Mammary epithelial cell (primary cell): ENCODE measurements at places on chromosomes 2 and 18.

DNA sequence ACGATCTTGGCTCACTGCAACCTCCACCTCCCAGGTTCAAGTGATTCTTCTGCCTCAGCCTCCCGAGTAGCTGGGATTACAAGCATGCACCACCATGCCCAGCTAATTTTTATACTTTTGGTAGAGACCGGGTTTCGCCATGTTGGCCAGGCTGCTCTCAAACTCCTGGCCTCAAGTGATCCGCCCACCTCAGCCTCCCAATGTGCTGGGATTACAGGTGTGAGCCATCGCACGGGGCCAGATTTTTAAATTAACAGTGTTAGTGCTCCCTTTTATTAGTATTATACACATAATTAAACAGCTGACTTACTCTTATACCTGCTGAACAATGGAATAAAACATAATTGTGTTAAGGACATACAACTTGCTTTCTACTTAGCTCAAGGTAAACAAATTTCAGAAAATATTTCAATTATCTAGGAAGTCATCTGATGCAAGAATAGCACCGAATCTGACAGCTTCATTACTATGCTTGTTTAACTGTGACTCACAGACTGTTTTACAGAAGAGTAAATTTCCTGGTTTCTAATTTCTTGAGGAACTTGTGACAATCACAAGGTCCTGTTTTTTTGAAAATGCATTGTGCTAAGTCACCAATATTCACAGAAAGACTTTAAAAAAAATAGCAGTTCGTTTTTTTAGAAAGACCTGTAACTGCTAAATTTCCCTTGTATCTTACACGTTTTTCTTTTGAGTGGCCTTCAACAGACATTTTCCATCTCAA lies 51.2 kb downstream of the SPIRE1 start:
- DNase-seq = peak; percentile 70

DNA sequence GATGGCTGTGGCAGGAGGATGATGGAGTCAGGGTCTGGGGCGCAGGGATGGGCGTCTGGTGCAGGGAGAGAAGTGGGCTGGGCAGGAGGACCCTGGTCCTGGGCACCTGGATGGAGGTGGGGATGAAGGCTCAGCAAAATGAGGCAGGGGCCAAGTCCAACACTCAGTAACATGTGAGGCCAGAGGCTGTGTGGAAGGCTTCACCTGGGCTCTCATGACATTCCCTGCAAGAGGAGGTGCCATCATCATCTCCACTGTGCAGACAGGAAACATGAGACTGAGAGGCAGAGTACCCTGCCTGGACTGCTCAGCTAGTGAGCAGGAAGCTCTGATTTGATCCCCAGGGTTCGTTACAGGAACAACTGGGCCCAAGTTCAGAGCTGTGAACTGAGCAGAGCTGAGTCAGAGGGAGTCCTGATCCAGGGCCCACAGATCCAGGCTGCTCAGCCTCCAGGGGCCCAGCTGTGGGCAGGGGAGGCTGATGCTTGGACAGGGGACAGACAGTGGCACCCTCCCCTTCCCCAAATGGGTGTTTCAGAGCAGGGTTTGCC lies 36.9 kb downstream of the HJURP start:
- DNase-seq = no peak

DNA sequence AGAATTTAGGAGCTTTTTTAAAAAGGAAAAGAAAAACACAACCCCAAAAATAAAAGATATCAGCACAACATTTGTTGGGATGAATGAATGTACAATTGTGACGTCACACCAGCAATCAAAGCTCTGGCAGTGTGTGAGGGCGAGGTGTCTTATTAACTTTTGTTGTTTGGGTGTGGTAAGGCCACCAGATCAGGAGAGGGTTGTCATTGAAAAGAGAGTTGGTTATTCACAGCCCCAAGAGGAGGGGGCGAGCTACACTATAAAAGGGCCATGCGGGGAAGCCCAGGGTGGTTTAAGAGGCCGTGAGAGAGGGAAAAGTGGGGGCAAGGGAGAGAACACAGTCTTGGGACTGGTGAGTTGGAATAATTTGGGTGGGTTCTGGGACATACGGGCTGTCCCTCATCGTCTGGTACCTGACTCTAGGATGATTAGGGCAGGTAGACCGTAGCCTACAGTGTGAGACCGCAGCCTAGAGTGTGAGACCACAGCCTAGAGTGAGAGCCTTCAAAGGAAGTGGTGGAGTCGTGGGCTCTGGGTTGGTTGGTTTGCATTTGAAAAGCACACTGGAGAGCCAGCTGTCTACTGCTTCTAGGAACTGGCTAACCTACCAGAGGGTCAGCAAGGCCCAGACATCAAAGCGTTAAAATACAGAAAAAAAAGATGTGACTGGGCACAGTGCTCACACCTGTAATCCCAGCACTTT lies 128.4 kb downstream of the INO80D start:
- DNase-seq = no peak

DNA sequence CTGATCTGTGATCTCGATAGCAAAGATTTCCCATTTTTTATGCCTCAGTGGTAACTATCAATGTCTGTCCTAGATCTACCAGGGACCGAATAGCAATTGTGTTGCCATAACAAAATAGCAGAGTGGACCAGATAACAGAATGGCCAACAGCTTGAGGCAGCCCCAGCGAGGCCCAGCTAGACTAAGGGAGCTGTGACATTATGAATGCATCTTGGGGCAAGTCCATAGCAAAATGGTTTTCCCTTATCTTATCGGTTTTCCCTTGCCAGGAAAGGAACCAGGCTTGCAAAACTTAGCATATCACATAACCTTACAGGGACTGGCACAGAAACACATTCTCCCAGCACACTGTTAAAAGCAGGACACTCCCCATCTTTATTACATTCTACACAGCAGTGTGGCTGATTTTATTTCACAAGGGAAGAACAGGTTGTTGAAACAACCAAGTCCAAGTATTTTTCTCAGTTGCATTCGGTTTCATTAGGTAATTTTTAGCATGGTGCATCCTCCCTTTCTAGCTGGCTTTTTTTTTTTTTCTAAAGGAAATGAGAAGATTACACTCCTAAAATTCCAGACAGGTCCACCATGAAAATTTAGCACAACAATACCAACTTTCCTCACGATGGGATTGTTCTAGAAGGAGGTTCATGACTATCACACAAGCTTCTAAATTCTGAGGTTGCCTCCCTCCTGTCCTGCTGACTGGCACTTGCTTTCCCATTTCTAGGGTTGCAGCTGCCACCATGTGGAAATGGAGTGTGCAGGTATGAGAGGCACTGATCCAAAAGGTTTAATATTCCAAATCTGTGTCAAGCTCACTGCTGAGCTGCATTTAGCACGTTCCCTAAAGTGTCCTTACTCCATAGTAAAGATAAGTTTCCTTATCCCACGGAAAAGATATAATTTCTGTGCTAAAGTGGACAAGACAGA lies 97.0 kb upstream of the SLC35G4 start:
- peak; percentile 51 for DNase-seq

DNA sequence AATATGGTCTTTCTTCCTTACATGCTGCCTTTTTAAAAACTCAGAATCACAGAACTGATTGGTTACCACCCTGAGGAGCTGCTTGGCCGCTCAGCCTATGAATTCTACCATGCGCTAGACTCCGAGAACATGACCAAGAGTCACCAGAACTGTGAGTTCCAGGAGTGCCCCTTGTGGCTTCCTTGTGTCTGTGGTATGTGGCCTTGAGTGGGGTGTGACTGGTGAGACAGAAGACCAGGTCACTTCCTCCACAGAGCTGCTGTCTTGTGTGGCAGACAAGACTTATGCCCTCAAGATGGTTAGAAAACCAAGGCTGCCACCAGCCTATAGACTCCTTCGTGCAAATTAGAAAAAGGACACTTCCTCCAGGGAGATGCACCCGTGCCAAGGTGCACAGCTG lies 72.6 kb downstream of the EPAS1 start:
- DNase-seq = no peak

- no peak for DNase-seq
Measured at GRCh38 chr2:10581990-10582389, 107.8 kb downstream of the NOL10 start.

- DNase-seq = no peak
Measured at GRCh38 chr18:77062518-77063003, 70.0 kb downstream of the MBP start.

- DNase-seq = peak; percentile 83
Measured at GRCh38 chr2:152335016-152335725, at the start of gene FMNL2. TSS of gene FMNL2 (plus strand) at chr2:152335174.

DNA sequence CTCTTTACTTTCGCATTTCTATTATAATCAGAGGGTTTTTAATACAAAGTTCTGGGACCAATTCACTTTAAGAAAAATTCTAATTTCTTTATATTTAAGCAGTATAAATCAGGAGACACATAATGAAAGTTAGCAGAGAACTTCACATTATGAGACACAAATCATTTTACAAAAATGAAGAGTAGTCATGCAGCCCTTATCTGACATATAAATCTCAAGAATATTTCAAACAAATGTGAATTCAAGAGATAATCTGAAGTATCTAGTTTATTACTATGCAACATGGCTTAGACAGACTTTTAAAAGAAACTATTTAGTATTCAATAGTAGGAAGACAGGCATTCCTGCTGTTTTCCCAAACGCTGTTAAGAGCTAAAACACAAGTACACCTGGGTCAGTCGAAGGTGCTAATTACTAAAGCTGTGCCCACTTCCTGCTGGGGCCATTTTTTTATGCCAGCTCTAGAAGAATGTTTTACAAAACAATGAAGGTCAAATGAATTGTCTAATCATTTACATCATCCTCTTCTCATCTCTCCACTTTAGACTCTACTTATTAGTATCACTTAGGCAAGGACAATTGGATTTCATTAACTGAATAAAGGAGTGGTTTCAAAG lies 40.2 kb downstream of the CWC22 start:
- no peak for DNase-seq

- no peak for DNase-seq
Measured at GRCh38 chr2:32652555-32653209, 24.8 kb downstream of the TTC27 start.

DNA sequence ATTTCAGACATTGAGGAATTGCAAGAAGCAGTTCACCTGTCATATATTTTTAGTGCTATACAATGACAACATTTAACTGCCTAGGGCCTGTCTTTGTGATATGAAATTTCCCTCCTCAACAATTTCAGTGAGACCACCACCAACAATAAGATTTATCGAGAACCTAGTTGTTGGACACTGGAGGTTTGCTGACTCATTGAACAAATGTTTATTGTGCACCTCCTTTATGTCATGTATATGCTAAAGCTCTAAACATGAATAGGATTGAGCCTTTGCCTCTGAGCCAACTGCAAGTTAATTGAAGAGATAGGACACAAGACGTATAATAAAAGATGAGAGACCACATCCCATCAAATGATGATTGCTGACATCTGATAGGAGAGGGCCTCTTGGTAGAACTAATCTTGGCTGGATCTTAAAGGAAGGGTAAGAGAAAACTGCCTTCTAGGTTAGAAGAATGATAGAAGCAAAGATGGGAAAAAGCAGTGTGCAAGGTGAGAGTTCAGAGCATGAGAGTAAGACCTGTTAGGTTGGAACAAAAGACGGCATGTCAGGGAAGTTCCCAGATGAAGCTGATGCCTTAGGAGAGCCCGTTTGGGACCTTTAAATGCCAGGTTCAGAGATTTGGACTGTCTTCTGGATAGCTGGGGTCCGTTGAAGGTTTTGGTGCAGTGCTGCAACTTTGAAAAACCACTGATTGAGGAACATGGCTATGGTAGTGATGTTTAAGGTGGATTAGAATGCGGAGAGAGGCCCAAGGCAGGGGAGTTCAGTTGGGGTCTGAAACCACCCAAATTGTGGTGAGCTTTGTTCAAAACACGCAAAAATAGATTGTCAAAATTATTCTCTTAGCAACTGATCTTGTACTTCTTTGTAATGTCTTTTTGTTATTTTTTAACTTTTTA lies 133.0 kb upstream of the EML6 start:
- no peak for DNase-seq

DNA sequence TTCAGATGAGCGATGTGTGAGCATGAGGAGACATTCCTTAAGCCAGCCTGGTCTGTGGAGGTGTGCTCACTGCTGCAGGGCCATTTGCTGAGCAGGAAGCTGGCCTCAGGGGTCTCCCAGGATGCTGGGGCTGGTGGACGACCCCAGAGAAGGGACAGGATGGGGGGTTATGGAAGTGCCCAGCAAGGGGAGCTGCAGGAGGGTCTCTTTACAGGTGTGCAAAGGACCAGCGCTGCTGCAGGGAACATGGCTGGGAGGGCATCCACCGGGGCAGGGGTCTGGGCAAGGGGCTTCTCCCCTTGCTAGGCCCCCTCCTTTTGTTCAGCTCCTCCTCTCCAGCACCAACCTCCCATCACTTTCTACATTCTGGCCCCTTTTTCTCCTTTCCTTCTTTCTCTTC lies 185.2 kb downstream of the GBX2 start:
- DNase-seq = no peak

- peak; percentile 69 for DNase-seq
Measured at GRCh38 chr2:221573430-221574230, 1.5 kb upstream of the EPHA4 start.

- no peak for DNase-seq
Measured at GRCh38 chr2:2834105-2834504, 503.0 kb upstream of the MYT1L start.

GRCh38 chr2:30349691-30350090 lies 97.4 kb upstream of the LCLAT1 start:
- no peak for DNase-seq

DNA sequence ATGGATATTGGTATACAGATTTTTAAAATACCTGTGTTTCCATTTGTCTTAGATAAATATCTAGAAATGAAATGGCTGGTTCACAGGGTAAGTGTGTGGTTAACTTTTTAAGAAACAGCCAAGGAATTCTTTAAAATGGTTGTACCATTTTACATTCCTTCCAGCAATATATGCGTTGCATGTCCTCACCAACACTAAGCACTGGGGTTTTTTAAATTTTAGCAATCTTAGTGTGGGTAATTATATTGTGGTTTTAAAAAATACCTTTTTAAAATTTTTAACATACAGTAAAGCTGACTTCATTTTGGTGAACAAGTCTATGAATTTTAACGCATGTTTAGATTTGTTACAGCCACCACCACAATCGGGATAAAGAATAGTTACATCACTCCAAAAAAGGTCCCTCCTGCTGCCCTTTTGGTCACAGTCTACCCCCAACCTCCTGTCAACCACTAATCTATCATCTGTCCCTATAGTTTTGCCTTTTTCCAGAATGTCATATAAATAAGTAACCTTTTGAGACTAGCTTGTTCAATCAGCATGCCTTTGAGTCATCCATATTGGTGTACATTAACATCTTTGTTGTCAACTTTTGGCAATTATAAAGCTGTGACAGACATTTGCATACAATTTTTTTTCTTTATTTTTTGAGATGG lies 128.1 kb upstream of the MSTN start:
- no peak for DNase-seq

DNA sequence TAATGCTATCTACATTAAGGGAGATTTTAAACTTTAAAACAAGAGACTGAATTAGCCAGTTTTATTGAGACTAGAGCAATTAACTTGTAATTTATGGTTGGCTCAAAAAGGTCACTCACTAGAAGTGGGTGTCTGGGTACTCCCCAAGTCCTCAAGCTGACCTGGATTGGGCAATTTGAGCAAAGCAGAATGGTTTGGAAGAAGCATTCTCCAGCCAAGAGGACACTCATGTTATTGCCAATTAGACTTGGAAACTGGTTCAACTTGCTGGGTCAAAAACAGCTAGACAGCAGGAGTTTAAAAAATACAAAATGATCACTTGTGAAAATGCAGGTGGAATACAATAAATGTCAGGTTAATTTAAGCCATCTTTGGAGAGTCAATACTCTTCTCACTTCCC lies 29.5 kb upstream of the MYO1B start:
- no peak for DNase-seq
